ENCODE measurements at places on chromosomes 3 and 15. TPM values are rescaled to one million over a fixed set of nuclear protein-coding genes. Genes with fewer than 3 reads are reported as not detected.

Gene RBPMS2
- polyA plus RNA-seq = 5.1 TPM

GRCh38 chr3:161295325-161295724 is 74.2 kb downstream of the NMD3 start:
- no peak for DNase-seq

- DNase-seq = no peak
Measured at GRCh38 chr15:89307046-89307587, 27.5 kb downstream of the POLG start.

Gene GOLGA6A
- polyA plus RNA-seq = not detected

DNA sequence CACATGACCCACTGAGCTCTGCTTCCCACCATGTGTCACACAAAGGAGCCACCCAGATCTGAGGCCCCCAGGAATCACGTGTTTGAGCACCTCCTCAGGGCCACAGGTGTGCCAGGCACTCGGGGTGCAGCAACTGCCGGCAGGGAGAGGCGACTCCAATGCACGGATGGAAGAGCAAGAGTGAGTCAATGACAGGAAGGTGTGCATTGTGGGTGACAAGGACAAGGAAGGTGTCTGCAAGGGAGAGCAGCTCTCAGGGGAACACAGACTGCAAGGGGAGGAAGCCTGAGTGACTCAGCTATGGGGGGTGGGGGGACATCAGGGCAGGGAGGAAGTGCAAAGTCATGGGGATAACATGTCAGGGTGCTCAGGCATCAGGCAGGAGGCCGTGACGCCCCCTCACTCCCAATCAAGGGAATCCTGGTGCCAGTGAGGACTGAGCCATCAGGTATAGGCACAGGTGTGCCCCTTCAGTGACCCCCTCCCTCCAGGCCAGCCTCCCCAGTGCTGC is 67.4 kb downstream of the NUP210 start:
- DNase-seq = no peak

Gene TMEM212
- not detected for polyA plus RNA-seq

DNA sequence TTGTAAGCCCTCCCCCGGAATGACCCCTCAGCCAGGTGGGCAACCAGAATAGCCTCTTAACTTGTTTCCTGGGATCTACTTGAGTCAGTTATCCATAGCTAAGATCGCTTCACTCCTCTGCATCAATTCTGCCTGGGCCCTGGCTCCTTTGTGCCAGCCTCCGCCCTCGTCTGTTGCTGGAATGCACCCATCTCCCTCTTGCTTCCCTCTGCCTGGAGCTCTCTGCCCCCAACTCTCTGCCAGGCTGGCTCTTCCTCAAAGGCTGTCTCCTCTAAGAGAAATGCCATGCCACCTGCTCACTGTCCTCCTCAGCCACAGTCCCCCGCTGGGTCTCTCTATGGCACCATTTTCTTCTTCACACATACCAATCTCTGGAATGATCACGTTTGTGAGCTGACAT is 240.8 kb downstream of the ADAMTS17 start:
- no peak for DNase-seq

Gene MEIS2
- polyA plus RNA-seq = 8.7 TPM

Gene MINAR1
- 0.43 TPM for polyA plus RNA-seq

Gene FEZF2
- polyA plus RNA-seq = not detected

Gene MST1R
- 145 TPM for polyA plus RNA-seq

Gene PLA2G4F
- polyA plus RNA-seq = 8.6 TPM

DNA sequence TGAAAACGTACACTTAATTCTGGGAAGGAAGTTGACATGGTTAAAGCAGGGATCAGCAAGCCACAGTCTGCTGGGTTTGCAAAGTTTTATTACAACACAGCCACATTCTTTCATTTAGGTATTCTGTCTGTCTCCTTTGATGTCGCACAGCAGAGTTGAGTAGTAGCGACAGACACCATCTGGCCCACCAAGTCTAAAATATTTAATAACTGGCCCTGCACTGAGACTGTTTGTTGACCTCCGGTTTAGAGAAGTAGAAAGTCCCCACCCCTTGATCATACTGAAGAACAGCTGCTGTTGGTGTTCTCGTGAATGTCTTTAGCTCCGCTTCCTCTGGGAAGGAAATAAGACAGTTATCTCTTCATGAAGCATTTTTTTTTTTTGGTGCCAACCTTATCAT is 66.2 kb downstream of the MCTP2 start:
- peak; percentile 18 for DNase-seq

GRCh38 chr15:40769274-40770146 is at the start of gene C15orf62:
TSS of gene C15orf62 (plus strand) at chr15:40769980. CDS start at chr15:40770496, 516 bp downstream.
- DNase-seq = peak; percentile 79

Gene ELL3
- polyA plus RNA-seq = 29.3 TPM

Measured in small intestine (tissue), 16 donors.